ENCODE measurements at places on chromosomes 6 and 20. TPM values are rescaled to one million over a fixed set of nuclear protein-coding genes. Genes with fewer than 3 reads are reported as not detected.

GRCh38 chr6:158115102-158115501 lies 53.0 kb downstream of the SERAC1 start:
- no peak for DNase-seq

Gene RRAGD
- 160 TPM for total RNA-seq

DNA sequence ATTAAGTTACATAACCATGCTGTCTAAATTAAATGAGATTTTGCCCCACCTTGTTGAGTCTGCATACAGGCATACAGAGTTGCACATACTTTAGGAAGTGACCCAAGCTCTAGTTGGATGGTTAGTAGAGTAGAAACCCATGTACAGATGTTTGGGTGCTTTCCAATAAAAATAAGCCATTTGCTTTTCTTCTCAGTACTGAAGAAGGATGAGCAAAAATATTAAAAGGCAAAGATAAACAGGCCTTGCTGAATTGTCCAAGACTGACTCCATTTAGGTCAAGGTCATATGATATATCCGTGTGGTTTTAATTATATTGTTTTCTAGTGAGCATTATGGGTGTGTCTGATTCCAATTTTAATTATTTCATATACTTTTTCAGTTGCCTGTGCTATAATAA lies 589.4 kb downstream of the RFPL4B start:
- DNase-seq: no peak

DNA sequence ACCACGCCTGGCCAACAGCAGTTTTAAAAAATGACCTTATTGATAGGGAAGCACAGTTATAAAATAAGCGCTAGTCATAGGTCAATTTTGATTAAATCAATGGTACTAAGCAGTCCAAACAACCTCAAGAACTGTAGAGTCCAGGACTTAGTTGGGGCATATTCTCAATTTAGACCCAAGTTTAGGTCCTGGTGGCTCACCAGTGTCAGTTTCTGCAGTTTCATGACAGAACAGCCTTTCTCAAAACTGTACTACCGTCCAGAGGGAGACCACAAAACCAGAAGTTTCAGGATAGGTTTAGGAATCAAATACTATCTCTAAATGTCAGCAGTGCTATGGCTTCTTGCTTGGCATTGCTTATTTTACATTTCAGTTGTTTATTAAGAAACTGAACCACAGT lies 39.1 kb downstream of the LHFPL5 start:
- DNase-seq: no peak

- DNase-seq: no peak
Measured at GRCh38 chr6:52643158-52643557, 27.8 kb upstream of the TMEM14A start.
